ENCODE measurements at places on chromosomes 2 and 18.

DNA sequence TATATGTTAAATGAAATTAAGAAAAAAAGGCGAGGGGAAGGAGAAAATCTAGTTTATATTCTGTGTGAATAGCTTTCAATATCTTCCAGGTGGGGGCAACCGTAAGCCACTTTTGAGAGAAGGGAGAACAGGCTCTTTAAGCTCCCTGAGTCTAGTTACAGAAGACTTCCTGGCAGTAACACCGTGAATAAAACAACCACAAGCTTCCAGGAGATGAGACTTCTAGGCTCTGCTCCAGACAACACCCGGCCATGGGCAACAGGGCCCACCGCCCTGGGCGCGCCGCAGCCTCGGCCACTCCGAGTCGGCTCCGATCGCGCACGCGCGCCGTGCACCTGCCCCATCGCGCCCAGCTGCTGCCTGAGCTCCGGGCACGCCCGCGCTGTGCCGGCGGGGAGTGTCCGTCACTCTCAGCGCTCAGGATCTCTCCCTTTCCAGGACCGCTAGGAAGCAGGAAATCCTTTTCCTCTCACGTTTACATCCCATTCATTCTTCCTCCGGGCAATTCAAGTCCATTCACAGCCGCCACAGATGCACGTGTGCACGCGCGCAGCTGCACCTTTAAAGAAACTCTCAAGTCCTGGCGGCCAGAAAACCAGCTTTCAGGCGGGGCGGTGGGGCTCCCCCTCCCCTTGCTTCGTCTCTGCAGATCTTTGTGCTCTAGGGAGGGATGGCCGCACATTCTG is 19.4 kb upstream of the PAX3 start:
- DNase-seq: peak; percentile 57

DNA sequence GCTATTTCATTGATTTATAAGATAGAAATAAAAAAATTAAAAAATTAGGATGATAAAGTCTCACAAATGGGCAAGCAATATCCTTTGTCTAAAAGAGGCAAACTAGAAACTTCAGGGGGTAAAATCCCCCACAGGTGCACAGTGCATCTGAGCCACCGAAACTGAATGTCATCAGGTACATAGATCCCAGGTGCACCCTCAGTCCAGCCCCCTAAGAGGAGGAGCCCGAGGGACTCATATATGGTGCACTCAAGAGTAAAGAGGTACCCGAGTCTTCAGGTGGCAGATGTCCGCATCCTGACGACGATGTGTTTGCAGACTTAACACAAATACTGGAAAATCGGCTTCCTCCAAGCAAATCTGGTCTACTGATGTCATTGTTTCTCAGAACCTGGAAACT is 11.3 kb downstream of the QPCT start:
- no peak for DNase-seq

DNA sequence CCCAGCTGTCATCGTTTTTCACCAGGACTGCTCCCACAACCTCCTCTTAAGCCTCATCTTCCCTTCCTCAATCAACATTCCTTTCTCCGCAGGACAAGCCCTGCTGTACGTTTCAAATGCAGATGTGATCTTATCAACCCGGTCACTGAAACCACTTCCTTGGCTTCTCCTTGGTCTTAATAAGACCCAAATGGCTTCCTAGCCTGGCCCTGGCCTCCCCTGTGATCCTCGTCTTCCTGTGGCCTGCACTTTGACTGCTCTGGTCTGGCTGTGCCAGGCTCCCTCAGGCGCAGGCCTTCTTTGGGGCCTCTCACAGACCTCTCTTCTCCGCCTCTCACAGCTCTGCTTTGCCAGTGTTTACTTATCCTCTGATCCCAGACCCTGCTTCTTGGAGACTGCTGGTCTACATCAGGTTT is 4.7 kb upstream of the ADNP2 start:
- no peak for DNase-seq

DNA sequence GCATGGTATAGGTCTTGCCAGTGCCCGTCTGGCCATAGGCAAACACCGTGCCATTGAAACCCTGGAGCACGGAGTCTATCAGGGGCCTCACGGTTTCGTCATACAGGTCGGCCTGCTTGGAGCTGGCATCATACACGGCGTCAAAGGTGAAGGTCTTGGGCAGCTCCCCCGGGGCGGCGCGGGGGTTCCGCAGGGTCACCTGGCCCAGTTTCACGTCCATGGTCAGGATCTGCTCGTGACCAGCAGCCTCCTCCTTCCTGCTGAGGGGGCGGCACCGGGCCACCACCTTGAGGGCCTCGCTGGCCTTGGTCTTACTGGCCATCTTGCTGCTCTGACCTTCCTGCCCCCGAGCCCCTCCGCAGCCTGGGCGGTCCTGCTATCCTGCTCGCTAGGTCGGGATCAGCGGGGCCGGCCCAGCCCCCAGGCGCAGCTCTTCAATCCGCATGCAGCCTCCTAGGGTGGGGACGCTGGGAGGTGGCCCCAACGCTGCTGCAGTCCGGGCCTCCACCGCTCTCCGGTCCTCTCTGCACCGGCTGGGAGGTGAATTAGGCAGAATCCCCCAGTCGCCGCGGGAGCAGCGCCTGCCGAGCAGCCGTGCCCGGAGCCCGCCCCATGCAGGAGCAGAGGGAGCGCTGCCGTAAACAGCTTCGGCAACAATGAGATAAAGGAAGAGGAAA is 563 bp downstream of the KIF3C start:
- DNase-seq: no peak

DNA sequence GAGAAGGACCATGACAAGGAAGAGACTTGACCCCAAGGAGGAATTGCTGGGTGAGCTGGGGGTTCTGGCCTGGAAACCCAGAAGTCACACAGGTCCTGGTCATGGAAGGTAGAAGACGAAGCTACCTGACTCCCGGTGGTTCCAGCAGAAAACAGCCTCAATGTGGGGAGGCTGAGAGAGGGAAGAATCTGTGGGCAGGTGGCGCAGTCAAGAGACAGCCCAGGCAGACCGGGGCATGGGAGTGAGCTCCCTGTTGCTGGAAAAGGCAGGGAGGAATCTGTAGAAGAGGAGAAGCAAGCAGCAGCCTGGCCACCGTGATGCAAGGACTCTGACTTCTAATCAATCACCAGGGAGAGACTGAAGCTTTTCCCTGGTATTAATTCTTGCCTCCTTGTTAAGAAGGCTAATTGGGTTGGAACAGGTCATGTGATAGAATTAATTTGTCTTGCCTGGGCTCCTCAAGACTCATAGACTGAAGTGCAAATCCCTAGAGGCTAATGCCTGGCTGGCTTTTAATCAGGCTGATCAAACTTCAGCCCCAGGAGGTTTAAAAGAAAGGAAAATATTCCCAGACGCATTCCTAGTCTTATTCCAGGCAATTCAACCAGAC is 30.1 kb downstream of the CNGA3 start:
- no peak for DNase-seq

DNA sequence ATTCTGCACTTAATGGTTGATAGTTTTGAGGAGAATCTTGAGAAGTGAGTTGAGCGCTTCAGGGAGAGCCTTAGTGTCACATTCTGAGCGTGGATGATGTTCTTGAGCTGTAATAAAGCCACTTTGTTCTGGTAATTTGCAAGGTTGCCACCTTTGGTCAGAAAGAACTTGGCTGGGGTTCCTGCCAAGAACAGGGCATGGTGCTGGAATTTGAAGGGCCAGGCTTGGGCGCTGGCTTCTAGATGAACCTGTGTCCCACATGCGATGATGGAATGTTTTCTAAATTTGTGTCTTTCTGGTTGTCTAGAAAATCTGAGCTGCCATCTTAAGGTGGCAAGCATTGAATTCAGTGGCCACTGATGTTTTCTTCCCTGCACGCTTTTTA is 124.1 kb upstream of the EML6 start:
- no peak for DNase-seq

DNA sequence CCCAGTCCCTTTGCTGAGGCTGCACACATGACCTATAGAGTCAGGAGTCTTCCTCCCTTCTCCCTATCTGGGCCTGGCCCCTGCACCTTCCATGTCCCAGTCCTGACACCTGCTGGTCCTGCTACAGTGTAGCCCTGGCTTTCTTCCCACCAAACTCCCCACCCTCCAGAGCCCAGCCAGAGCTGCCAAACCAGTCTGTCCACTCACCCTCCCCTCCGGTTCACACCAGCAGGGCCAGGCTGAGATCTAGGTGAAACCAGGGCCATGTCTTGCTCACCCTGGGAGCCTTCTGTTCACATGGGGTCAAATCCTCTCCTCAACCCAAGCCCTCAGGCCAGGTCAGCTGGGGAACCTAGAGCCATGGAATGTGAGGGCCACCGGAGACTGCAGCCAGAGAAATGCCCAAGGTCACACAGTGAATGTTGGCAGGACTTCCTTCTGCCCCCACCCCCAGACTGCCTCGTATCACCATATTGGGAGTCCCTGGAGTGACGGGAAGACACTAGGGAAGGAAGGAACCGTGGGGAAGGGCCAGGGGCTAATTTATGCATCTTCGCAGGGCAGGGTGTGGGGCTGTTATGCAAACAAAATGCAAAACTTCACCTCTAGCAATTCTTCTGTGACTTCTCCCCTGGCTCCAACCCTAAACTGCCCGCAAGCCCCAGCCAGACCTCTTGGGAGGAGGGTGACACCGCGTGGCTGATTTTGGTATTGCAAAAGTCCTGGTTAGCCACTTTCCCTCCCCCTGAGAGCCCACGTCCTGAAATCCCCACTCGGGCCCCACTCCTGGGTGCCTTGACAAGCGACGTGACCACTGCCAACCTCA is 14.6 kb downstream of the TNS1 start:
- peak; percentile 53 for DNase-seq

- DNase-seq: peak; percentile 71
These were observed 10.5 kb upstream of the MTERF4 start for GRCh38 chr2:241112592-241112991.

DNA sequence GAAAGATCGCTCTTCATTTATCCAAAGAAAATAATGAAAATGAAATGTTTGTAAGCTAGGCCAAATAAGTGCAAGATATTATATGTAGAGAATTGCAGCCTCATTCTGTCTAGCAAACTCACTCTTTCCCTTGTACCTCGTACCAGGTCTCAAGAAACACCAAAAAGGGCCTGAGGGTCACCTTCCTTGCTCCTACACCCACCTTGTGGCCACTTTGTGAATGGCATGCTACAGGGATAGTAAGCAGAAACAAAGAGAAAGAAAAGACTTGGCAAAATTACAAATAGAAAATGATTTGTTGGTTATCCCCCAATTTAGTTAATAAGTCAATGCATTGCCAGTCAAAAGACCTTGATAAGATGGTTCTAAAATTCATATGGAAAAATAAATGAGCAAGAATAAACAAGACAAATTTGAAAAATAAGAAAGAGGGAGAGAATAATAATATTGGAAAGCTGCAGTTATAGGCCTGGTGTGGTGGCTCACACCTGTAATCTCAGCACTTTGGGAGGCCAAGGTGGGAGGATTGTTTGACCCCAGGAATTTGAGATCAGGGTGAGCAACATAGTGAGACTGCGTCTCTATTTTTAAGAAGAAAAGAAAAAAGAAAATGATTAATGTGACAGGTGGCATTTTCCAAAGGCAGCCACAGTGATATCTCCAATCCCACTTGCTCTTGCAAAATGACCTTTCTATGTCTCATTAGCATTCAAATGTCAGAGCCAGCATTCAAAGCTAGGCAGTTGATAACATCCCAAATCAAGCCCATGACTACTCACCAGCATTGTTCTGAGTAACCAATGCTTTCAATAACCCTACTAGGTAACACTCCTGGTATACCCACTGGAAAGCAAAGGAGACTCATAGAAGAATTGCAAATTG is 38.8 kb upstream of the BMP10 start:
- DNase-seq: peak; percentile 74

DNA sequence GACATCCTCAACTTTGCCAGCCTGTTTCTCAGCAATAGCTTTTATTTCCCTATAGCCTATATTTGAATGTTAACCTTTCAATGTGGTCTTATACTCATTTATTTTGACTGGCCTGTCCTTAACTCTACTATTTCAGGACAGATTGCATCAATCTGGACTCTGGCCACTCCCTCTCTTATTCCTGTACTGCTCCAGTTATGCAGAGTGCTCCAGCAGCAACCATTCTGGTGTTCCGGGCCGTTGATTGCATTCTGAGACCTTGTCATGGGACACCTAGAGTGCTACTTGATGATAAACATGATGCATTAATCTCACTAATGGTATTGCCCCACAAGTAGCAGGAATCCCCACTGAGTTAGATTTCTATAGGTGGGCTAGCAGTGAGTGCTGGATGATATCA is 363.4 kb downstream of the LRRTM1 start:
- no peak for DNase-seq

- no peak for DNase-seq
These were observed 5.3 kb downstream of the APOB start for GRCh38 chr2:21038403-21039073.

DNA sequence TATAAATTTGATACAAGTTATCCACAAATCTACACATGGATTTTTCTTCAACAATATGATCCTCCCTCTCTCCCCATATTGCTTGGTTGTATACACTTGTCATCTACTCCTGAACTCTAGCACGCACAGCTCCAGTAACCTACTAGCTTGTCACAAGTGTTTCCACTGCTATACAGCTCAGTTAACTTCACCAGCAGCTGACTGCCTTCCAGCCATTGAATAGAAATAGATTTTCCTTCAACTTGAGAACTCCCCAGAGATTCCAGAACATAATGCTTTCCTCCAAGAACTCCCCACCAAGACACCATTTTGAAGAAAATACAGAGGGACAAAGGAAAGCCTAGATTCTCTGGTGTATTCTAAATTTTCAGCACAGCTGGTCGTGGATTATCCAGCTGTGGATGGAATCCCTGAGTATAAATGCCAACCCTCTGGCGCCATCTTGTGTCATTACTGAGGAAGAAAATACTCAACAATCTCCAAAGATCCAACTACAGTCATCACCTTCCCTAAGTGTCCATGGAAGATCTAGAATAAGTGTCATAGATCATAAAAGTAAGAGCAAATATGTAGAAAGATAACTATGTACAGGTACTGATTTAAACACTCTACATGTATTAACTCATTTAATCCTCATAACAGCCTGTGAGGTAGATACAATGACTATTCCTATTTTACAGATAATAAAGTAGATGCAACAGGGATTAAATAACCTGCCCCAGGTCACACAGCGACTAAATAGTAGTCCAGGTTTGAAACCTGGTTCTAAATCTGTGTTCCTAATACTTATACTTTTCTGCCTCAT is 156.7 kb downstream of the ARHGAP28 start:
- DNase-seq: no peak

Measured in CD4-positive, alpha-beta T cell treated with Interleukin-17A for 1 hour (primary cell).